ENCODE measurements at places on chromosomes 2 and 18.

DNA sequence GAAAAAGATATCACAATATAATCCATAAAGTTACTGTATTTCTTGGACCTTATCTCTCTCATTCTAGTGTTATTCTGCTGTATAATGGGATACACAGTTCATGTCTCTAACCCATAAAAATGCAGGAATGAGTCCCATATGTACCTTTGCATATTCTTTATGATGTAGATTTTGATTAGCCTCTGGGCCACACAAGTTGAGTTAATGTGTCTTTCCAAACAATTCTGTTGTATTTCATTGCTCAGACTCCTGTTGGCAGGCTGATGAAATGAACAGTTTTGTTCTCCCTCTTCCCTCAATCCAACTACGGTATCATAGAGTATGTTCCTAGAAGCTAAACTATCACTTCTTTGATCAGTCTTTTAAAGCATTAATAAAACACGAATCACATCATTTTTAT is 113.2 kb upstream of the SATB2 start:
- DNase-seq = no peak

- no peak for DNase-seq
Measured at GRCh38 chr2:43220760-43221123, 5.7 kb downstream of the ZFP36L2 start.

DNA sequence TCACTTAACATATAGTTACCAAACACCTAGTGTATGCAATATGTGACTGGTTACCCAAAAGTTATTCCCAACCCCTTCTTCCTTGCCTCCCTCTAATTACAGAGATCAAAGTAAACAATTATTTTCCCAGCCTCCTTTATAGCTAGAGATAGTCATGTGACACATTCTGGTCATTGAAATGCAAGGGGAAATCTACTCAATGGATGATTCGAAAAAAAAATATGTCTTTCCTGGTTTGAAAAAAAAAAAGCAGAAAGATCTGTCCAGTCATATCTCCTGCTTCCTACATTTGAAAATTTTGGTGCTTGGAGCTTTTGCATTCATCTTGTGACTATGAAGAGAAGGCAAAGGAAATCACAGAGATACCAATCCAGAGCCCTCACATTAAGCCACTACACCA is 27.6 kb upstream of the UGP2 start:
- no peak for DNase-seq

- no peak for DNase-seq
Measured at GRCh38 chr2:10591207-10591606, 98.6 kb downstream of the NOL10 start.

DNA sequence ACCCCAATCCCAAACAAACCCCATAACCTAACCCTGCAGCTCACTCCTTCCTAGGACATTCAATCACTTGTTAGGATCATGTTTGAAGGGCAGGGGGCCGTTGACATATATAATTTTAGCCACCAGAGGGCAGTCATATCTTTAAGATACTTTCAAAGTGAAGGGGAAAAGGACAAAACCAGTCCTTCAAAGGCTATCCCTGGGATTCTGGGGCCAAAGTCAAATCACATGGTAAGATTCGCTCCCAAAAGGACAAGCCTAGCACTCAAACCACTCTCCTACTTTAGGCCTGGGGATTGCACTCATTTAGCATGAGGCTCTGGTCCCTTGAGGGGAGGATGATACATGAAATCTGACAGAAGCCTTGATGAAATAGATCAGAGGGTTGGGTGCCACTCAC is 44.6 kb downstream of the HAUS1 start:
- peak; percentile 81 for DNase-seq

DNA sequence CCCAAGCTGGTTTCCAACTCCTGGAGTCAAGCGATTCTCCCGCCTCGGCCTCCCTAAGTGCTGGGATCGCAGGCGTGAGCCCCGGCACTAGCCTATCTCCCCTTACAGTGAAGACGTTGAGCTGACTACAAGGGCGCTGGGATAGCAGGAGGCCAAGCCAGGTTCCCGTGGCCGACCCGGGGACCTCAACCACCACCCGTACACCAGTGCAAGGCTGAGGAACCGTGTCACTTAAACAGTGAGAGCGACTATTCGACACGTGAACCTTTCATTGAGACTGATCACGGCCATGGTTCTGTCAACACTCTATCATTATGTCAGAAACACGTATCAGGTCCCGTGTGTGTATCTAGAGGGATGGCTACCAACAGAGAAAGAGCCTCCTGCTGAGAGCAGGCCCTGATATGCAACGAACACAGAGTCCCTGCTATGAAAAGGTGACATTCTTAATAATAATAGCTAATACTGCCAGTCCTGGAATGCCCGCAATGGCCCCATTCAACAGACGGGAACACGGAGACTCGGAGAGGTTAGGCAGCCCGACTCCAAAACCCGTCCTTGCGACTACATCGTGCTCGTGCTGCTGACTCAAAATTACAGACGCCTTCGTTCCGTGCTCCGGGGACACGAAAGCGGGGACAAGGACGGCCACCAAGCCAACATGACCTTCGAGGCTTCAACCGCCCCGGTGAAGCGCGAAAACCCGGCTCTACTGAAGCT is 833 bp downstream of the AFG3L2 start:
- DNase-seq = peak; percentile 50
